Brain (organoid and tissue), 16 donors: ENCODE measurements at places on chromosomes 16 and 17. TPM values are rescaled to one million over a fixed set of nuclear protein-coding genes. Genes with fewer than 3 reads are reported as not detected.

SSTR5 gene
- polyA plus RNA-seq, result not detected

BRICD5 gene
- 5.1 TPM for polyA plus RNA-seq

ETV4 gene
- 1.3 TPM for polyA plus RNA-seq

SKA2 gene
- 66.9 TPM for polyA plus RNA-seq

CNTD1 gene
- 0.31 TPM for polyA plus RNA-seq

KCNG4 gene
- polyA plus RNA-seq, result not detected

TSC2 gene
- 72.7 TPM for polyA plus RNA-seq

CHD9NB gene
- 0.19 TPM for polyA plus RNA-seq

RFFL gene
- polyA plus RNA-seq, result 25.3 TPM

TBC1D3L gene
- 4.1 TPM for polyA plus RNA-seq

KRT20 gene
- not detected for polyA plus RNA-seq

TBC1D3G gene
- polyA plus RNA-seq, result not detected

CRHR1 gene
- 4.1 TPM for polyA plus RNA-seq

ITGAD gene
- polyA plus RNA-seq, result not detected

BCL6B gene
- polyA plus RNA-seq, result 2.9 TPM

NPIPB6 gene
- 0.37 TPM for polyA plus RNA-seq

COX10 gene
- polyA plus RNA-seq, result 7.2 TPM

C17orf78 gene
- polyA plus RNA-seq, result not detected

POLDIP2 gene
- 111 TPM for polyA plus RNA-seq

LPO gene
- polyA plus RNA-seq, result 0.20 TPM

TMEM235 gene
- polyA plus RNA-seq, result 9.8 TPM

PPP1R27 gene
- not detected for polyA plus RNA-seq

NRN1L gene
- 2.6 TPM for polyA plus RNA-seq

ARHGAP23 gene
- polyA plus RNA-seq, result 59.0 TPM

INO80E gene
- 147 TPM for polyA plus RNA-seq

AATK gene
- polyA plus RNA-seq, result 61.7 TPM

CCDC144A gene
- polyA plus RNA-seq, result 0.44 TPM
